Urothelium cell line (cell line): ENCODE measurements at places on chromosomes 1 and 21.

GRCh38 chr1:232127190-232127589 lies 500.6 kb downstream of the DISC1 start:
- peak; percentile 49 for DNase-seq

GRCh38 chr1:165434281-165434680 lies 10.6 kb downstream of the RXRG start:
- no peak for DNase-seq

- no peak for DNase-seq
Measured at GRCh38 chr1:156083800-156084790, 1.8 kb upstream of the MEX3A start.

- DNase-seq: no peak
Measured at GRCh38 chr1:11320153-11320936, 47.3 kb downstream of the UBIAD1 start.

- no peak for DNase-seq
Measured at GRCh38 chr21:16302851-16303282, 573.1 kb downstream of the USP25 start.

DNA sequence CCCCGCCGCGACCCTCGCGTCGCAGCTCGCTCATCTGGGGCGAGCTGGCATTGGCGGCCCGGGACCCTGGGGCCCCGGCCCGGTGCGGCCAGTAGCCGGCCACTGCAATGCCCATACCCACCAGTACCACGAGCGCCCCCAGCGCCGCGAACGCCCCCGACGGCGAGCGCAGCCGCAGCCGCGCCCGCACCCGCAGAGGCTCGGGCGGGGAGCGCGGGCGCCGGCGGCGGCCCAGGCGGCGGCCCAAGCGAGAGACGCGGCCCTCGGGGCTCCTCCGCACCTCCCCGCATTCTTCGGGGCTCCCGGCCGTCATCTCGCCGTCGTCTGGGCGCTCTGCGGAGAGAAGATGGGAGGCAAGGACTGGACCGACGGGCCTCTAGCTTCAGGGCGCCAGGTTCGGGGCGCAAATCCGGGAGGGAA lies 2.2 kb downstream of the TMEM200B start:
- no peak for DNase-seq

DNA sequence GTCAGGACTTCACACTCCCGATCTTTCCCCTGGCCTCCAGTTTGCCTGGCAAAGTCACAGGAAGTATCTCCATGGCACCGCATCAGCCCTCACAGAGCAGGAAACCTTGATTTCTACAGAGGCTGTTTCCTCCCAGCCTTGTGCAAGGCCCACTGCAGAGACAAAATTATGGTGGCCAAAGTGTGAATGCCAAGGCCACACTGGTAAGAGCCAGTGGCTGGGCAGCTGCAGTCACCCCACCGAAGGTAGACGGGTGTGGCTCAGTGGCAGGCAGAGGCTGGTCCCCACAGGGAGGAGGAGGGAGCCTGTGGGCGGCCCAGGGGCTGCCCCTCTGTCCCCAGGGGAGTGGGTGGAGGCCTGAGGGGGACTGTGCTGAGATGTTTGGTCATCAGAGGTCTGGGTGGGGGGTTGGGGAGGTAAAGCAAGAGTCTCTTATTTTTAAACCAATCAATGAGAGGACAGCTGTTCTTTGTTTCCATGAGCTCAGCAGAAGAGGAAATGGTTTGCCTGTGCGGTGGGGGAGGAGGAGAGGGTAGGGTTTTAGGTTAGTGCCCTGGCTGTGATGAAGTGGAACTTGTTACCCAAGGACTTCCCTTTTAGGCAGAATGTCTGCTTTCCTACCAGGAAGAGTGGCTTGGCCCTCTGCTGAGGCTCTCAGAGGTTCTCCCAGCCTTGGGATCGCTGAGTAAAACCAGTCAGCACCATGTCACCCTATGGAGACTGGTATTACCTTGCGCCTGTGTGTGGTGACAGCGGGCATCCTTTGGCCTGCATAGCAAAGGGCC lies 18.0 kb upstream of the BTG2 start:
- DNase-seq: no peak

GRCh38 chr1:72649991-72650390 lies 367.7 kb upstream of the NEGR1 start:
- DNase-seq: no peak

DNA sequence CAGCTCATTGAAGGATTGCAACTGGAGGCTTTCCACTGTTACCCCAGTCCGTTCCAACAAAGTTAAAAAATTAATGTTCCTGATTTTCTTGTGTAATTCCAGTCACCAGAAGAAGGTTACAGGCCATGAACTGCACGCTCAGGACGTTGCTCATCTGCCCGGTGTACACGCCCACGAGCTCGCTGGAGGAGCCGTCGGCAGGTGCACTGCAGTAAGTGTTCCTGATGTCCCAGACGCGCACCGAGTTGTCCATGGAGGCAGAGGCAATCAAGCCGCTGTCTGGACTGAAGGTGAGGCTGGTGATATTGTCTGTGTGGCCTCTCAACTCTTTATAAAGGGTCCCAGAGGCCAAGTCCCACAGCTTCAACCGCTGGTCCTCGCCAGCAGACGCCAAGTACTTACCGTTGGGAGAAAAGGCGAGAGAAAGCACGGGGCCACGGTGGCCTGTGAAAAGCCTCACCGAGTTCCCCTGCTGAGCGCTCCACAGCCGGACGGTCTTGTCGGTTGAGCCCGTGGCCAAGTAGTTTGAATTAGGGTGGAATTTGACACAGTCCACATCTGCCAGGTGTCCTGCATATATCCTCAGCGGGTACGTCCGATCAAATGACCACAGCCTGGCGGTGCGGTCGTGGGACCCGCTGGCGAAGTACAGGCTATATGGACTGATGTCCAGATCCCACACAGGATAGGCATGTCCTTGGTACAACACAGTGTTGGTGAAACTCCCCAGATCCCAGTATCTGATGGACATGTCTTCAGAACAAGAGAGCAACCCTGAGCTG lies 31.5 kb downstream of the TAF5L start:
- no peak for DNase-seq

GRCh38 chr1:56811331-56811730 lies 7.9 kb downstream of the FYB2 start:
- DNase-seq: no peak

DNA sequence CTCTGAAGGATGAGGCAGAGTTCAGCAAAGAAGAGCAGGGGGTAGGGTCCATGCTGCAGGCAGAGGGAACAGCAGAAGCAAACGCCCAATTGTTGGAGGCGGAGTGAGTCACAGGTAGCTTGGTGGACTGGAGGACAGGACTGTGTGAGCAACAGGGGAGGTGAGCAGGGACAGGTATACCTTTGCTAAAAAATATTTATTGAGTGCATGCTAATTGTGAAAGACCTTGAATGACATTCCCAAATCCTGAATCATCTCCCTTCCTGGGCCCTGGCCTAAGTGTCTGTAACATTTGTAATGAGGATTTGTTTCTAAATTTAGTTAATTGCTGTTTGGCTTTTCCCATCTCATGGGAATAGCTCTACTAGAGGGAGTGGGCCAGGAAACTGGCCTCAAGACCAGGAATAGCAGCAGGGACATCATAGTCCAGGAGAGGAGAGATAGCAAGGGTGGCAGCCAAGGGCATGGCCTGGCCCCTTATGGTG lies 123.7 kb downstream of the FOXD2 start:
- DNase-seq: no peak

GRCh38 chr21:42102991-42103390 lies 31.9 kb downstream of the UMODL1 start:
- DNase-seq: no peak

GRCh38 chr1:231211005-231211857 lies 29.8 kb upstream of the GNPAT start:
- peak; percentile 86 for DNase-seq

GRCh38 chr1:52345252-52345651 lies 20.8 kb downstream of the CC2D1B start:
- DNase-seq: no peak

DNA sequence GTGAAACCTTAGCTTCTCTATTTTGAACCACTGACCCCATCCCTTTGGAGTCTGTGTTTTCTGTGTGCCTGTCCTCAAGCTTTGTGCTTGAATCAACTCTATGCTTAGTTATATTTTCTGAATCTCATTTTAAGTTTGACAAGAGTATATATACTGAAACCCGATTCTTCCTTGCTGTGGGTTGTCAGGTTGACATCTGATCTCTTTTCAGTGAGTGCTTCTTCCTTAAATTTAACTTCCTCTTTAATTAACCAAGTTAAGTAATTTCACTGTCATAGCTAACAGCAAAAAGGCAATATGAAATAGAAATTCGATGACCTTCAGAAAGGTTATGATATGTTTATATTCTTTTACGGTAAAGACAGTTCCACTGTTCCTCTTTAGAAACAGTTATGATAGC lies 69.4 kb downstream of the C1orf21 start:
- DNase-seq: no peak

GRCh38 chr21:32198384-32198783 lies 80.5 kb downstream of the MIS18A start:
- no peak for DNase-seq

GRCh38 chr1:59499943-59500569 lies 203.2 kb downstream of the FGGY start:
- no peak for DNase-seq

GRCh38 chr1:64934115-64934877 lies 32.1 kb downstream of the JAK1 start:
- DNase-seq: peak; percentile 41

GRCh38 chr1:184462155-184462554 lies 75.3 kb downstream of the C1orf21 start:
- no peak for DNase-seq

GRCh38 chr1:10908266-10908665 lies 104.2 kb upstream of the TARDBP start:
- no peak for DNase-seq

GRCh38 chr1:178634445-178634844 lies 90.6 kb upstream of the RALGPS2 start:
- no peak for DNase-seq

DNA sequence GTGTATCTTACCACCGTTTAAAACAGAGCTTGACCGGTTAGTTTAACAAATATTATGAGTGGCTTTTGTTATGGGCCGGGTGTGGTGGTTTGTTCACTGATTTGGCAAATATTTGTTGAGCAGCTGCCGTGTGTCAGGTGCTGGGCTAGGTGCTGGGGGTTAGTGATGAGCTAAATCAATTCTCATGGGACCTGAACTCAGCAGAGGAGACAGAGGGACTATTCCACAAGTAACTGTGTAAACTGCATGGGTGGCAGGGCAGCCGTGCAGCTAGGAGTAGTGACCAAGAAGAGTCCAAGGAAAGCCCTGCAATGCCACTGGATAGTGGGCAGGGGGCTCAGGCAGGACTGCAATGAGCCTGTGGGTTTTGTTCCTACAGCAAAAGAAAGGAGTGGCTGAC lies 11.2 kb upstream of the C2CD2 start:
- DNase-seq: no peak

- peak; percentile 32 for DNase-seq
Measured at GRCh38 chr1:91929250-91929649, 20.0 kb upstream of the BRDT start.

DNA sequence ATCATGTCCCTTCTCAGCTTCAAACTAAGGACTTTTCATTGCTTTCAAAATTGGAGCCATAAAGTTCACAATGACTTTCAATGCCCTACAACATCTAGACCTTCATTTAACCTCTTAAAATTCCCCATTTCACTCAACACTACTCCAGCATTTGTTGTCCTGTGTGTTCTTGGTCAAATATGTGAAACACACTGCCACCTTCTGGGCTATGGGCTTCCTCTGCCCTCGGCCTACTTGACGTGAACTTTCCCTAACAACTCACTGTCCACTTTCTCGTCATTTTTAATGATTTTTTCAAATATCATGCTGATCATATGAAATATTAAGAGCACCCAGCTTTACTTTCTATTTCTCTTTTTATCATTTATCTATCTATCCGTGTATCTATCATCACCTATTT lies 2018.4 kb downstream of the NCAM2 start:
- peak; percentile 16 for DNase-seq

DNA sequence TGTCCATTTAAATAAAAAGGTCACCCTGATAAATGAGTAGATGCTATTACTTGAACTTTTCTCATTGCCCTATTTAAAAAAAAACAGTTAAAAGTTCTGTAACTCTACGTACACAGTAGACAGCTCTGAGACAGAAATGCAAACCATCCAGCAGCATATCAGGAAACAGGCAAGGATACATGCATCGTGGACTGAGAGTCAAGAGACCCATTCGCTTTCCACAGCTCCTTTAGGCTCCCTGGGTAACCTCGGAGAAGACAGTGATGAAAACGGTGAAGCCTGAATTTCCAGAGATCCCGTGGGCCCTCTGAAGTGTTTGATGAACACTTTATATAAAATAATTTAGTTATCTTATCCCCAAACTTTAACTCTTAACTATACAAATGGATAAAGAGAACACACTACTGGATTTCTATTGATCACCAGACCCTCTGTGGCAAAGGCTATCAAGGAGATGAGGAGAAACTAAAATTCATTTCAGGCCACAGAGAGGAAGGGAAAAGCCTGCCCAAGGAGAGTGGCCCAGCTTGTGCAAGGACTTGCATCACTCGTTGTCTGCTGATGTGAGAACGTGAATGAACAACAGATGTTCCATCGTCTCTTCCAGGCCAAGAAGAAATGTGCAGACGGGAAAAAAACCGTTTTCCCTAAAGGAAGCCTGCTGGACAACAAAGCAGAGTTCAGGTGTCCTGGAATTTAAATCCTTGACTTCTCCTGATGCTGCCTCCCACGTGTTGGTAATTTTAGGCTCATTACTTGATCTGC lies 131.0 kb downstream of the TGFBR3 start:
- no peak for DNase-seq

DNA sequence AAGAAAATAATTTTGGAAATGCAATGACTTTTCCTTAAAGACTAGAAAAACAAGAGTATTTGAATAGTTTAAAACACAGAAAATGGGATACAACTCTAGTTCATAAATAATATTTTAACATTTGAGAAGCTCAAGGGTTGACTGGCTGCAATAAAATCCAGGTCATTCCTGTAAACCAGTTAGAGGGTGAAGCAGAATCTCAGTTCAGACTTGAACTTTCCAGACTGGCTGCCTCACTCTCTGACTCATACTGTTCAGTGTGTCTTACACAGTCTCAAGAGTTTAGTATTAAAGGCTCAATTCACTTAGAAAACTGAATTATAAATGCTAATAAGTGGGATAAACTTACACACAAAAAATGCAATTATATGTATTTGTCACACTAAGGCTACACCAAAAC lies 89.9 kb downstream of the RAVER2 start:
- DNase-seq: no peak

GRCh38 chr1:102852613-102853012 lies 255.7 kb downstream of the COL11A1 start:
- no peak for DNase-seq

- DNase-seq: peak; percentile 60
Measured at GRCh38 chr1:233294913-233295236, 650 bp downstream of the PCNX2 start.

DNA sequence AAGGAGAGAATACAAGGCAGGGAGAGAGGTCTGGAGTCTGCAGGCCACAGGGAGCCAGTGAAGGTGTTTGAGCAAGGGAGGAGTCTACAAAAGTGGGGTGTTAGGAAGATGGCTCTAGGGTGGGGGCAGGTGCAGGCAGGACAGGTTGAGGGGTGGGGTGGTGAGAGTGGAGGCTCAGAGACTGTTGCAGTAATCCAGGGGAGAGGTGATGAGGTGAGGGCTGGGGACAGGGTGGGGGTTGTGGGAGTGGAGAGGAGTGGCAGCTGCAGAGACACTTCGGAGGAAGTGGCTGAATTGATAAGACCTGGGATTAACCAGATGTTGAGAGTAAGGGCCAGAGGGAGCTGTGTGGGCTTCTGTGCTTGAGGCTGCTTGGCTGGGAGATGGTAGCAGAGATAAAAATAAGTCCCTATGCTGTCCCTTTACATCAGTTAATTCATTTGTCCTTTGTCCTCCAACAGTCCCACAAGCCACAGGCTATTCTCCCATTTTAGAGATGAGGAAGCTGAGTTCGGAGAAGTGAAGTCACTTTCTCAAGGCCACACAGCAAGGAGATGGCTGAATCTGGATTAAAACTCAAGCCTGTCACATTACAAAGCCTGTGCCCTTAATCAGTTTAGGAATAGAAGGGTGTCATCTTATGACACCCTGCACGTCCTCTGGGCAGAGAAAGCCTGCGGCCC lies 54.8 kb upstream of the SYNC start:
- DNase-seq: no peak
